Fibroblast of skin of right quadriceps (primary cell): ENCODE measurements at places on chromosomes 1 and 21.
A peak's percentile ranks its signal among the peaks of the same experiment; 100 is the strongest.

GRCh38 chr1:21764615-21765423 lies 18.1 kb downstream of the USP48 start:
- DNase-seq: peak; percentile 92

GRCh38 chr1:203524152-203524551 lies 30.2 kb downstream of the OPTC start:
- no peak for DNase-seq

DNA sequence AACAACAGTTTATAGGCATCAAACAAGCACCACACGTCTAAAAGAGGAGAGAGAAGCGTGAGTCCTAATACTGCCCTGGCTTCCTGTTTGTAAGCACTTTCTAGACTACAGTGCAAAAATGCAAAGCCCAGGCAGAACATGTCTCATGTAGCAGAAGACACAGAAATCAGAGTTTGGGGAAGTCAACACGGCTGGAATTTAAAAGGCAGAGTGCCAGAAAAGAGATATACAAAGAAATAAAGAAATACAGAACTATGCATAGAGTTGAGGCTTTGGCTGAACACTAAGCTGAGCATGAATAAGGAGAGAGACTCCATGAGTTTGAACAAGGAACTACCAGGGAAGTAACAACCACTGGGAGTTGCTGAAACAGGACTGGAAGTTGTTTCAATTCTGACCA lies 566.6 kb upstream of the NR5A2 start:
- DNase-seq: peak; percentile 6

DNA sequence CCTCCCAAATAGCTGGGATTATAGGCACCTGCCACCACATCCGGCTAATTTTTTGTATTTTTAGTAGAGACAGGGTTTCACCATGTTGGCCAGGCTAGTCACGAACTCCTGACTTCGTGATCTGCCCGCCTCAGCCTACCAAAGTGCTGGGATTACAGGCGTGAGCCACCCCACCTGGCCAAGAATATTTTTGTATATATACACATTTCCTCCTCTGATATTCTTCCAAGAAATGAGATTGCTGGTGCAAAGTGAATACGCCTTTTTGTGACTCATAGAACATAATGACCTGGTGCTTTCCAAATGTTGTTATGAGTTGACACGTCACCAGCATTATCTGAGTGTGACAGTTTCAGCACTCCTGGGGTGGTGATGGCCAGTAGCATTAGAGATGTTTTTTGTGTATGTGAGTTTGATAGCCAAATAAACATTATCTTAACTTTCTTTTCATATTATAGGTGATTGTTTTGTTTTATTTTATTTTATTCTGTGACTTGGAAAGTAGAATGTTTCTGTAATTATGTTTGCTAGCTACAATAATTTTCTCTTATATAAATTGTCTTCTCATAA lies 54.9 kb downstream of the KCNK1 start:
- peak; percentile 32 for DNase-seq

GRCh38 chr1:111976332-111976731 lies 13.1 kb downstream of the KCND3 start:
- no peak for DNase-seq

DNA sequence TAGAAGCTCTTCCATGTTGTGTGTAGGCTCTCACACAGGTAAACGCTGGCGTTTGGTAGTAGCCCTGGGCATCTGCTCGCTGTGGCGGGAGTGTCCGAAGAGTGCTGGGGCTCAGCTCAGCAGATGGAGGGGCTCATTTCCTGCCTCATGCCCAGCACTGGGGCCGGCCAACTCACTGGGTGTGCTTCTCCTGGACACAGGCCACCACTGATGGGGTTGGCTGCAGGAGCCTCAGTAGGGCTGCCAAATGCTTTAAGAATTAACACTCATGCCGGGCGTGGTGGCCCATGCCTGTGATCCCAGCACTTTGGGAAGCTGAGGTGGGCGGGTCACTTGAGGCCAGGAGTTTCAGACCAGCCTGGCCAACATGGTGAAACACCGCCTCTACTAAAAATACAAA lies 20.9 kb downstream of the UQCRHL start:
- DNase-seq: no peak

DNA sequence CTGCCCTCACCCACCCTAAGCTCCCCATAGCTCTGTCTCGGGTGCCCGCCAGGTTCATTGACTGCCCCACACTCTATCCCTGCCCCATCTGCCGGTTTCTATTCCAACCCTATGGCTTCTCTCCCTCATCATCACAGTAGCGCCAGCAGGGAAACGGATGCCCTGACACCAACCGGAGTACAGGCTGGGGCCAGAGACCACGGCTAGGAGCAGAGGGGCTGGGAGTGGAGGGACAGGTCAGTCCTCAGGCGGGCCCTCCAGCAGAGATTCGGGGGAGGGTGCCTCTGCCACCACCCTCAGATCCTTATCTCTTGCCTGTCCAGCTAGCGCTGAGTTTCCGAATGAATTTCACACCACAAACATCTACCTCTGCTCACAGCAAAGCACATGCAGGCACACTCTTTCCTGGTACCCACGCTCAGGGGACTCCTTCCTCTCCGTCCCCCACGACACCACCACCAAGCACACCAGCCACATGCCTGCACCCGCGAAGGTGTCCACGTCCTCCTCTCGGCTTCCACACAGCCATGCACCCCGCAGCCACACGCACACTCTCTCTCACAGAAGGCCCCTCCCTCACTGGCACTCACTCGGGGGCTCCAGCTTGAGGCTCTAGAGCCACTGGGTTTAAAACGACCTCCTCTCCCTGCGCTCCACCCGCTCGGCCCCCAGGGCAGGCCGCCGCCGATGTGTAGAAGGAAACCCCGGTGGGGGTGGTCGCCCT lies 7.2 kb downstream of the TAL1 start:
- DNase-seq: no peak

DNA sequence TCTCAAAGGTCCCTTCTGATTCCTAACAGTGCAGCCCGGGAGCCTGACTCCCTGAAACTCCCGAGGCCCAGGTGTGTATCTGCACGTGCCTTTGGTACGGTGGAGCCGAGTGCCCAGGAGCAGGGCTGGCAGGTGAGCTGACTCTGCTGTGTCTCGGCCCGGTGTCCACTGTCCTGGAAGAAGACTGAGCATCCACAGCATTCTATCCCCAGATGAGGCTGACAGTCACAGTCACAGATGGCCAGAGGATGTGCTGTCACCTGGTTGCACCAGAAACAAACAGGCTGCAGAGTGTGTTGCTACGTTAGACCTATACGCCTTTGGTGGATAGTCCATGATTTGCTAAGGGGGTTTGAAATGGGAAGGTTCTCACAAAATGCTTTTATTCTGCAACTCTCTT lies 9.8 kb downstream of the ETV3L start:
- no peak for DNase-seq

DNA sequence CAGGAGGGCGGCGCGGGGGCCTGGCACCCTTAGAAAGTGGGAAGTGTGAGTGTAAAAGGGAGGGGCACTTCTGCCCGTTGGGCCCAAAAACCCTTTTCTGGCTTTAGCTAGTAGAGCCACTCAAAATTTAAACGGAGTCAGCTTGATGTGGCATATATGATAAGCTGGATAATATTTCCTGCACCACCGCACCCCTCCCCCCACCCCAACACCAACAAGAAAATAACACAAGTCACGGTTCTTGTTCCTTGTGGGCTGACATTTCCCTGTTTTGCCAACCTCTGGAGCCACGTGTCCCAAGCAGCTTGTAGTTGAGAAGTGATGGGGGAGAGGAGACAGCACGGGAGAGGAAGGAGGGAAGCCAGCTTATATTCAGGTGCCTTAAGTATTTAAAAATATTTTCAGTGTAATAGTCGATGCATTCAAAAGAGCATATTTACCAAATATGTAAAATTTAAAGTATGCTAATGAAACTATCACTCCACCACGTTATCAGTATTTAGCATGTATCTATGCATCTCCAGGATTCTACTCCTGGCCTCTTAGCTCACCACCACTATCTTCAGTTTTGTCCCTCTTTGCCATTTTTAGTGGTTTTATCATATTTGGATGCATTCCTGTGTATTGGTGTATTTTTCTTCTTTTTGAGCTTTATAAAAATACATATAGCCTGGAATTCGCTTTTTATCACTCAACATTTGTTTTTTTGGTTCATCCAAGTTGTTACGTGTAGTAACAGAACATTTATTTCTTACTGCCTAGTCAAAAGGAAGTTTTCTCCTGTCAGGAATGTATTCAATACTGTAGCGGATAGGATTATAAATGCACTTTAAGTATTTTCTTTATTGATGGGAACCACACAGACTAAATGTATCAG lies 773 bp upstream of the DDX59 start:
- DNase-seq: peak; percentile 69

DNA sequence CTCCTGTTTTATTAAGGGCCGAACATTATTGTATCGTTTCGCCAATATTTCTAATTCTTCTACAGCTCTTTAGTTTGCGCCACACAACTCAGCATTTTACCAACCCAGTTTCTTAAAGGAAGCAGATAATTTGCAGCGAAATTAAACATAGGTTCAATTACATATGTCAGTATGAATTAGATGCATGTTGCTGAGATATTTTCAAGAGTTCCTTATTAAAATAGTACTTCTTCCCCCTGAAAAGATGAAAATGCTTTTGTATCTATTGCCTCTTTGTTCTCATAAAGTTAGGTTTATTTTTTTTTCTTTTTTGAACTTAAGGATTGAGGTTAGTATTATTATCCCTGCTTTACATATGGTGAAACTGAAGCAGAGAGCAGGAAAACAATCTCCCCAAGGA lies 183.5 kb upstream of the C1orf105 start:
- DNase-seq: no peak

GRCh38 chr1:220732621-220733020 lies 15.5 kb upstream of the MTARC2 start:
- no peak for DNase-seq

DNA sequence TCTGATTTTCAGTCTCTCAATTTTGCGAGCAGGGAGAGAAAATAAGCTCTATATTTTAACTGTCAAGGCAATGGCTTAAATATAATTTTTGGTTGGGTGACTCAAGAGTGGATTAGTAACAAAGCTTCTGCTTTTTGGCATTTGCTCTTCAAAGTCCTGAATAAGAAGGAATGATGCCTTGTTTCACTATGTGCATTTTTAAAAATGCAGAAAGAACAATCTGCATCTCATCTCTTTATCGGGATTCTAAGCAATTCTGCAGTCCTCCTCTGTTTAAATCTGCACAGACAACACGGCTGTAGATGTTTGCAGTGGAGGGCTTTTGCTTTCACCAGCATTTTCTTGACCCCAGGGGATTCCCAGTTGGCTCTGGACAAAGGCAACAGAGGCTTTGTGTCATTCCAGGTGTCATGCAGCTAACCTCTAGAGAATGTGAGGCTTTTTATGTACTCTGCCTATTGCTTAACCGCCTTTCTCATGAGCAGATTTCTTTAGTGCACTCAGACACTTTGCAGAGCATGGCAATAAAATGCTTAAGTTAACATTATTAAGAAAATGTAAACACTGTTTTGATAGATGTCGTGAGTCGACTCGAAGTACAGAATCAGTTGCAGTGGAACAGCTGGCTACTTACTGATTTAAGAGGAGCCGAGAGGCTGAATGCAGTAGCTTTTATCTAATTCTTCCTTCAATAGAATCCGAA lies 783.2 kb upstream of the NEGR1 start:
- DNase-seq: no peak

DNA sequence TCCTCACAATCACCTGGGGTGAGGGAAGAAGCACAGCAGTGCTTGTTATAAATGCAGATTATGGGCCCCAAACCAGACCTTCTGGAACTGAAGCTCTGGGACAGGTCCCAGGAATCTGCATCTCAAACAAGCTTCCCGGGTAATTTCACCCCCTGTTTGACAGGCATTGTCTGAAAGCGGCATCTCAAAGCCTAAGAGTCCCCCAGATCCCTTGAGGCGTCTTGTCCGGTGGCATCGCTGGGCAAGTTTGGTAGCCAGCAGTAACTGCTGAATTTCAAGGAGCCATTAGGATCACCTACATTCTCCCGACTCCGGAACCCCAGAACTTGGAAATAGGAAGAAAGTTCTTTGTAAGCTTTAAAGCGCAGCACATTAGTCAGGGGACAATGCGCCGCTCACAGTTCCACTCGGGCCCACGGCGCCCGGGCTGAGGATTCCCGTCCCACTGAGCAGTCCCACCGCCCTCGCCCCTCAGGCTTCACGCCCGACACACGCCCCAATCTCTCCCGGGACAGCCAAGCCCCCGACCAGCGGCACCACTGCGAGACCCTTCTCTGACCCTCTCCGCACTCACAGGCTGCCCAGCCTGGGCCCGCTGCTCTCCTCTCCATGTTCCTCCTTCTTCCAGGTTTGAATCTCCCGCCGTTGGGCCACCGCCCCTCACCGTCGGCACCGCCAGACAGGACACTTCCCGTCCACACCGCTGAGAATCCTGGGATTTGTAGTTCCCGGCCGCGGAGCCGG lies at the start of gene IQGAP3:
Gene IQGAP3, minus strand, starts transcription at position 647 of the 744 bp plus-strand sequence. Its CDS starts 36 bp downstream, at position 611.
- DNase-seq: peak; percentile 80

GRCh38 chr1:201307231-201307630 lies 23.9 kb downstream of the PKP1 start:
- peak; percentile 22 for DNase-seq

- no peak for DNase-seq
Observed at GRCh38 chr1:27886353-27886679, 14.0 kb downstream of the THEMIS2 start.

GRCh38 chr21:15759469-15759868 lies 29.7 kb downstream of the USP25 start:
- no peak for DNase-seq

DNA sequence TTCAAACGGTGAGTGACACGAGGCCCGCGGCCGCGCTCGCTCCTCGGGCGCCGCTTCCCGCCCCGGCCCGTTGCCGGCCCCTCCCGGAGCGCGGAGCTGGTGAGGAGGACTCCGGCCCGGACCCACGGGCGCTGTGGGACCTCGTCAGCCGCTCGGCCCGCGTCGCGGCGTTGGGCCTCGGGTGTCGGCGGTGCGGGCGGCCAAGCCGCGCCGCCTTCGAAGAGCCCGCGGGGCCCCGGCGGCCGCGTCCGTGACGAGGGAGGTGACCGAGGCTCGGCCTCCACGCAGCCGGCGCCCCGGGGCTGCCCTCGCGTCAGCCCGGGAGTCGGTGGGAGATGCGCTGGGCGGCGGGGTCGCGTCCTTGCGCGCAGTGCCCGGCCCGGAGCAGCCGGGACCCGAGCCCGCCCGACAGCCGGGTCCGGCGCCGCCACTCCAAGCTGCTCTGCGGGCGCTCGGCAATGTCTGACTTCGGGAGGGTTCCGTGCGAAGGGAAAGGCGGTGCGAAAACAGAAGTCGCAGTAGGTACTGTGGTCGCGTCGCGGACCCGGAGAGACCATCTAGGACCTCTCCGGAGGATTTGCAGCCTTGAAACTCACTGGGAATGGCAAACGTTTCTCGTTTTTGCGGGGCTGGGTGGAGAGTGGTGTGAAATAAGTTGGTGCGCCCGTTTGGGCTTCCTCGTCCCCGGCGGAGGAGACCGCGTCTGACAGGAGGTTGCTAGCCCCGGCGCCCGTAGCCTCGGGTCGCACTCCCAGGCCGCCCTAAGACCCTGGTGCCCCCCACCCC lies 829 bp downstream of the SPEN start:
- peak; percentile 16 for DNase-seq

DNA sequence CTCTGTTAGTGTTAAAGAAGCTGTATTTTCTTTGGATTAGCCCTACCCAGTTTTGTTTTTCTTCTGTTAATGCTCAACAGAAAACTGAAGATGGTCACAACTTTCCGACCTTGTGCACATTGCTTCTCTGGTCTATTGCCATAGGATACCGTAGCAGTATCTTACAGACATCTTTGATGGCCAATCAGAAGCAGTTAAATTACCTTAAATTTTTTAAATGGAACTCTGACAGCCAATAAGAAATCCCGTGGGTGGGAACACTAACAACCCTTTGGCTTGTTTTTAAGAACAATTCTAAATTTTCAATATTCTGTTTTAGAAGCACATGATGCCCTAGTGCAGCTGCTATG lies 17.2 kb downstream of the NFYC start:
- peak; percentile 88 for DNase-seq
